Right atrium auricular region (tissue), 2 donors: ENCODE measurements at places on chromosomes 1 and 21. TPM values are rescaled to one million over a fixed set of nuclear protein-coding genes. Genes with fewer than 3 reads are reported as not detected.

MFN2 gene
- 466 TPM for total RNA-seq

NPR1 gene
- total RNA-seq: 42.9 TPM

AK5 gene
- 2.8 TPM for total RNA-seq

ADCY10 gene
- total RNA-seq: 0.35 TPM

DNA sequence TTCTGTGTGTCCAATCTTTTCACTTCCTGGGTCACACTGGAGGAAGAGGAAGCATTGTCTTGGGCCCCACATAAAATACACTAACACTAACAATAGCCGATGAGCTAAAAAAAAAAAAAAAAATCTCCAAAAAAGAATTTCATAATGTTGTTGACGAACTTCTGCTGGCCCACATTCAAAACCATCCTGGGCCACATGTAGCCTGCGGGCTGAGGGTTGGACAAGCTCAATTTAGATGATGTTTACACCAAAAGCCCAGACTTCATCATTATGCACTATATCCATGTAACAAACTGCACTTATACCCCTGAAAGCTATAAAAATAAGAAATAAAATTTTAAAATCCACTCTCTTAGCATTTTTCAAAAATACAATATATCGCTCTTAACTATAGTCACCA is 187.8 kb upstream of the PTBP2 start:
- no peak for DNase-seq
- no peak overlapping the region for H3K4me3 ChIP-seq
- H3K27me3 ChIP-seq: no peaks in the 10 kb centered on the region
- peaks cover 13% of the 10 kb centered on the region for H3K4me1 ChIP-seq
- no peak overlapping the region for H3K27ac ChIP-seq

DNA sequence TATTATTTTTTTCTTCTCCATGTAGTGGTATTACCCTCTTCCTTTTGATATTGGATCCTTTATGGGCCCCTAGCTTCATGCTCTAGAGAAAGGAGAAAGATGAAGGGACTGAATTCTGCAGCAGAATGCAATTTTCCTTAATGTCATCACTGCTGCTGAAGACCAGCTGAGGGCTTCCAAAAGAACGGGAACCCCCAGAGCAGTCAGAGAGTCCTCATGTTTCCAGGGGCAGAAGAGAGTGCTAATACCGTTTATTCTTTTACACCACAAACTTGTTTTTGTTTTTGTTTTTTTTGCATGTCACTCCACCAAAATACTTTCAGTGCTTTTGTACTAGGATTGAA is 21.1 kb upstream of the TBX15 start:
- no peaks in the 10 kb centered on the region for H3K4me1 ChIP-seq

GRCh38 chr1:34532113-34532512 is 222.7 kb upstream of the GJB5 start:
- no peak for DNase-seq
- H3K27me3 ChIP-seq: no peaks in the 10 kb centered on the region
- H3K27ac ChIP-seq: no peak overlapping the region

DNA sequence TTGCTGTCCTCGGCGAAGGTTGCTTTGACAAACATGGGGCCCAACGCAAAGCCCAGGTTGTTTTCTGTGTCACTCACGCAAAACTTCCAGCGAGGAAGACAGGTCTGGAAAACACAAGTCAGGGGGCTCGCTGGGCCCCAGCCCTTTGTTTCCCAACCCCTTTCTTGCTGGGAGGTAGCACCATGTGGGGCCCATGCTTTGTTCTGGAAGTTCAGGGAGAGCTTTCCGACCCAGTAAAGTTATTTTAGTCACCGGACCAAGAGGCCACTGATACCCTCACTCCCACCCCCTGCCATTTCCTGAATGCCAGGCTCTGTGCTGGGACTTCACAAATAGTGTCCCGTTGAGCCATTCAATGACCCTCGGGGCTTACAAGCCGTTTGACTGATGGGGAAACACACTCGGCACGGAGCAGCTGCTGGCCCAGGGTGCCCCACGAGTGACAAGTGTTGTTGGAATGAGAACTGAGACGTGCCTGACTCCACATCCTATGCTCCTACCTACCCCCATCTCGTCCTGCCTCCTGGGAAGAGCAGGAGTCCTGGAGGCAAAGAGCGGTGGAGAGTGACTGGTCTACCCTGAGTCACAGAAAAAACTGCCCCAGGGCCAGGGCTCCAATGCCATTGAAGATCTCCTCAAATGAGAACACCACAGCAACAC is 52.0 kb downstream of the ECE1 start:
- H3K4me3 ChIP-seq: no peak overlapping the region
- H3K4me1 ChIP-seq: no peaks in the 10 kb centered on the region
- peaks cover 85% of the 10 kb centered on the region for H3K36me3 ChIP-seq
- no peak for DNase-seq
- peak overlapping the region; percentile 79 for H3K27ac ChIP-seq

DNA sequence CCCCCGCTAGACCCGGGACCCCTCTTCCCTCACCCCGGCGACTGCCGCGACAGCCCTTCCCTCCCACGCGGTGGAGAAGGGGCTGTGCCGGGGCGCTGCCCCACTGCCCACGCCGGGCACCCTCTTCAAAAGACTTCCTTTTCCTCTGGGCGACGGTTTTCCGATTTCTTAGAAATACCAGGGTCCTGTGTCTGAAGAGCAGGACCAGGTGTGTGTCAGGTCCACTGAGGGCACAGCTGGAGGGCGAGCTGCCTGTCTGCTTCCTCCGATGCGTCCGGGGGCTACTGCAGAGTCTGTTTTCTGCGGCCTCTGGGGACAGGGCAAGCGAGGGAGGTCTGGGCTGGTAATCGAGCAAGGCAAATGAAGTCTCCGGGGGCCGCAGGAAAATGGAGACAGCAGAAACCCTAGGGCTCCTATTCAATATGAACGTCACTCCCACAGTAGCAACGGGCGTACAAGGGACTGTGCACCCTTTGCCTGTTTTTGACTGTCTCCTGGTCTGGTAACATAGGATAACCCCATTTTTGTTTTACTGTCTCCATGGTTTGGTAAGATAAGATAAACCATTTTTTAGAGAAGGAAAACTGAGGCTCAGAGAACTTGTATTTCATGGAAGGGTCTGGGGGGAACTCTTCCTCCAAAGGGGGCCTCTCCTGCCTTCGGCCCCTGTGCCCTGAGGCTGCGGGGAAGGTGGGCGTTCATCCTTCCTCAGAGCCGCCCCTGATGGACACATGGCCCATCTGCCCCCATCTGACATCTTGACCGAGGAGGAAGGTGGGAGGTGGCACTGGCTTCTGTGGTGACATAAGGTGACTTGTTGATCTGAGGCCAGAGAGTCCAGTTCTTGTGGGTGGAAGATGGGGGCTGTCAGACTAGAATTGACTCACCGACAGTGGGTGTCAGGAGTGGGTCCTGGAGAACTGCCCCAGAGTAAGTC is 970 bp downstream of the TNFRSF1B start:
- no peaks in the 10 kb centered on the region for H3K27me3 ChIP-seq
- peak overlapping the region; percentile 89 for H3K4me3 ChIP-seq
- H3K27ac ChIP-seq: peak overlapping the region; percentile 89
- H3K36me3 ChIP-seq: no peaks in the 10 kb centered on the region
- DNase-seq: no peak
- H3K4me1 ChIP-seq: peaks cover 55% of the 10 kb centered on the region

GRCh38 chr1:164950541-164950986 is 391.6 kb downstream of the PBX1 start:
- H3K4me1 ChIP-seq: no peaks in the 10 kb centered on the region
- no peaks in the 10 kb centered on the region for H3K27me3 ChIP-seq
- no peak overlapping the region for H3K4me3 ChIP-seq
- no peaks in the 10 kb centered on the region for H3K36me3 ChIP-seq
- no peak overlapping the region for H3K27ac ChIP-seq

DNA sequence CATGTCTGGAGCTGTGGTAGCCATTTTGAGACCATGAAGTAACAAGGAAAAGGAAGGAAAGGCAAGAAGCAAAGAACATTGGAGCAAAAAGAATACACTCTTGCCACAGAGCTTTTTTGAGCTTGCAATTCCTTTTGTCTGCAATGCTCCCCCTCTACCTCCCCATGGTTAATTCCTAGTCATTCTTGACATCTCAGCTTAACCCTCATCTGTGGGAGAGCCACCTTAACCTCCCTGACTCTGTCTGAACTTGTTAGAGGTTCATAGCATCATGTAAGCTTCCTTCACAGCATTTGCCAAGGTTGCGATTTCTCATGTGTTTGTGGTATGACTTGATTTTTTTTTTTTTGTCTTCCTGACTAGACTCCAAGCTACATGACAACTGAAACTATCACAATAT is 564.1 kb upstream of the PLXNA2 start:
- DNase-seq: no peak
- no peak overlapping the region for H3K27ac ChIP-seq
- H3K27me3 ChIP-seq: no peaks in the 10 kb centered on the region
- H3K4me1 ChIP-seq: no peaks in the 10 kb centered on the region

- no peak overlapping the region for H3K27ac ChIP-seq
Measured at GRCh38 chr1:21244154-21244553, 46.1 kb downstream of the ECE1 start.
